Activated CD4-positive, alpha-beta T cell treated with anti-CD3 and anti-CD28 coated beads, Interleukin-2, Interleukin-4, amounts not matched to agents 100 ng/mL and 50 ng/mL, durations not matched to agents 16 hours and 8 hours (primary cell): ENCODE measurements at places on chromosomes 2 and 18.

DNA sequence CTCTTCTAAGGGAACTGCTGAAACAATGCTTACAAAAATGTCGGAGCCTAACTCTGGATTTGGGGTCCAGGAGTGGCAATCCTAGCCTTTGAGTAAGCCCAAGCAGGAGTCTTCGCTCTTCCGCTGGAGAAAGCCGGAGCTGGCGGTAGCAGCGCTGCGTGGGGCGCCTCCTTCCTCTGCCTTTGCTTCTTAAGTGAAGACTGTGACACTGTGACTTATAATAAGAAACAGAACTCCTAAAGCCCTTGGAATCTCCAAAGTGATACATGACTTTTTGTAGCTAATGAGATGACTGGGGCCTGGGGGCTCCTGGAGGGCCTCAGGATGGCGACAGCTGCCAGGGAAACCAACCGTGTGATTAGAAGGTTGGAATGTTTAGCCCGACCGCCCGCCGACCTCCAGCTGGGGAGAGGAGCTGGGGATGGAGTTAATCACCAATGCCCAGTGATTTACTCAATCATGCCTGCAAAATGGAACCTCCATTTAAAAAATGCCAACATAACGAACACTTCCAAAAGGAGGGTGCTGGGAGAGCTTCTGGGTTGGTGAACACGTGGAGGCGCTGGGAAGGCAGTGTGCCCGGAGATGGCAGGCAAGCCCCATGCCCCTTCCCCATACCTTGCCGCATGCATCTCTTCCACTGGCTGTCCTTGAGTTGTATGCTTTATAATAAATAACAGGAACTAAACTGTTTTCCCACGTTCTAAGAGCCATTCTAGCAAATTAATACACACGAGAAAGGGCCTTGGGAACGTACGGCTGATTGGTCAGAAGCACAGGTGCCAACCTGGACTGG lies 29.0 kb upstream of the MAL start:
- no peak for DNase-seq

DNA sequence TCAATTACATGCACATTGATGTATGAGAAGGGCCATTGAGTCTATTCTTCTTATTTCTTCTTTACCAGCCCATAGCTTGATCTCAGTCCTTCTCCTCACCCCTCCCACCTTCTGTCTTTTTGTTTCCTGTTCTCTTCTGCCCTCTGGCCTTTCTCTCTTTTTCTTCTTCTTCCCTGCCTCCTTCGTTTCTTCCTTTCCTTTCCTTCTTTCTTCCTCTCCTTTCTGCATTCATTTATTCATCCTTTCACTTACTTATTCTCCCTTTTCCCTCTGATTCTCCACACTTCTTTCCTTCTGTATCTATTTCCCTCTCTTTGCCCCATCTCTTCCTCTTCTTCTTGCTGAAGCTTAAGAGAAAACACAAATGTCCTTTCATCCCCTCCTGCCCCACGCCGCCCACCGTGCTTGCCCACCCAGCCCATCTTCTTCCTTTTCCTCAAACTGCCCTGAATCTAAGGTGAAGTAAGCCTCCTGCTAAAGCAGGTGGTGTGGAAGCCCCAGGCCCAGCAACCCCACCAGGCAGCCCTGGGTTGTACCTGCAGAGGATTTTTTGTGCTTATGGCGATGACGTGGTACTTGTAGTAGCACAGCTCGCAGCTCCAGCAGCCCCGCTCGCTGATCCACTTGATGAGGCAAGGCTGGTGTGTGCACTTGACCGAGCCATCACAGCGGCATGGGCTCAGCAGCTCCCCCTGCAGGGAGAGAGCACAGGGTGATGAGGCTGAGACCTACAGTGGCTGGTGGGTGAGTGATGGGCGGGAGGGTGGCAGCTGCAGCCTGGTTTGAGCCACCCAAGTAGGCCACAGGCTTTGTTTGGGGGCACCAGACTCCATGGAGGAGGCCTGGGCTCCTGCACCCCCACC lies 89.0 kb downstream of the MARCHF4 start:
- peak; percentile 29 for DNase-seq

- no peak for DNase-seq
Observed at GRCh38 chr2:187017438-187017837, 168.5 kb upstream of the ZSWIM2 start.

- no peak for DNase-seq
Observed at GRCh38 chr2:182741620-182742019, 25.6 kb downstream of the DNAJC10 start.

DNA sequence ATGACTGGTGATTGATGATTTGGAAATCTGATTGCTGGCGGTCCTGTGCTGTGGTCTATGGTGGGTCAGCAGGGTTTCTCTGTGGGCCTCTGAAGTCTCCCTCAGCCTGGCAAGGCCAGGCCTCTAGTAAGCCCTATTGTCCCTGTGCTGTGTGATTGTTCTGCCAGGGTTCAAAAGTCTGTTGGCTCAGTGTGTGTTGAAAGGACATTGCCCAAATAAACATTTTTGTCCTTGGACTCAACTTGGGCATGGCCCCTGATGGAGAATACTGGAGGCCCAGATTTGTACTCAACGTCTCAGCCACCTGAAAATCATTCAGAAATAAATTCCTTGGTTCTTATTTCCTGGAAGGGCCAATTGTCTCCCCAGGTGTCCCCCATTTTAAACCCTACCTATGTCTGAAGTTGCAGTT lies 74.4 kb downstream of the MAP4K4 start:
- no peak for DNase-seq

DNA sequence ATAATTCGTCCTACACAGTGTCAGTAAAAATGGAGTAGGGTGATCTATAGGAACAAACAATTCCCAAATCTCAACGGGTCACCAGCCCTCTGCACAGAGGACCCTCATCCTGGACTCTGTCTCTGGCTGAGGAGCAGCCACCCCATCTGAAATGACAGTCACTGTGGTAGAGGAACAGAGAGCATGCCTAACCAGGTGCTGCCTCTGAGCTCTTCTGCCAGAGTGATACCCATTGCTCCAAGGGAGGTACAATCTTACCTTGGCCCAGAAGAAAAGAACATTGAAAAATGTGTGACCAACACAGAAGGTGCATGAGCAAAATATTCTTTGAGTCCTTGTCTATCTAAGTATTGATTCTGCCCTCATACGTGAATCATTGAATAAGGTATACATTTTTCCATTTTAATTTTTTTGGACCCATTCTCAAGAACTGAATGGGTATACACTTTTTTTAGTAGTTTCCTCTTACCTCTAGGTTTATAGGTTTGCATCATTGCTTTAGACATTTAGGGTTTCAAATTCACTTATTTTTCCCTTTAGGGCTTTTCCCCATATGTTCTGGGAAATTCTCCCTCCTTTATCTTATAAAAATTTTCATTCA lies 8.7 kb downstream of the SP140 start:
- DNase-seq, result peak; percentile 27

- no peak for DNase-seq
Observed at GRCh38 chr2:80244905-80245584, 59.5 kb downstream of the LRRTM1 start.

- no peak for DNase-seq
Observed at GRCh38 chr2:58851598-58851997, 610.5 kb upstream of the FANCL start.

DNA sequence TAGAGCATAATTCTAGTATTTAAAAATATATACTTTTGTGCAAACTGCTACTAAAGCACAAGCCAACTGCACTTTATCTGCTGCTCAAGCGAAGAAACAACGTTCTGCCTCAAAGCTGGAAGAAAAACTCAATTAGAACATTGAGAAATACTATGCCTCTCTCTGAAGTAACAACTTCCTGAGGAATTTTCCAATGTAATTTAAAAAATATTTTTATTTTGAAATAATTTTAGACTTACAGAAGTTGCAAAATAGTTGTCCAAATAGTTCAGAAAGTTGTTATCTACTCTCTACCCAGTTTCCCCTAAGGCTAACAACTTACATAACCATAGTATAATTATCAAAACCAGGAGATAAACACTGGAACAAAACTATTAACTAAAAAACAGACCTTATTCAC lies 12.3 kb upstream of the POLI start:
- no peak for DNase-seq

DNA sequence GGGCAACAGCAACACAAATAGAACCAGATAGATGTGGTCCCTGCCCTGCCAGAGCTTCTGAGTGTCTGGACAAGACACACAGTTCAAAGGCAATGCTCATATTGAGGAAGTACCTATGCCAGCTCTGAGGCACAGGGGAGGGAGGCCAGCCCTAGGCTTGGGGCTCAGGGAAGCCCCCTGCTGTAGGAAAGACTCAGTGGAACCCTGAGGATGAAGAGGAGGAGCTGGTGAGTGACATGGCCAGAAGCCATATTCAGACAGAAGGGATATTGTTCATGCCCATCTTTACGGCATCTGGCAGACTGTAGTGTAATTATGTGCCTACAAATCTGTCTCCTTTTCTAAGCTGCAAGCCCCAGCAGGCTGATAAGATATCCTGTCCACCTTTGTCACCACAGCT lies 8.8 kb downstream of the SIGLEC15 start:
- DNase-seq, result no peak

- DNase-seq, result no peak
Observed at GRCh38 chr2:13001408-13001807, 284.7 kb downstream of the TRIB2 start.

DNA sequence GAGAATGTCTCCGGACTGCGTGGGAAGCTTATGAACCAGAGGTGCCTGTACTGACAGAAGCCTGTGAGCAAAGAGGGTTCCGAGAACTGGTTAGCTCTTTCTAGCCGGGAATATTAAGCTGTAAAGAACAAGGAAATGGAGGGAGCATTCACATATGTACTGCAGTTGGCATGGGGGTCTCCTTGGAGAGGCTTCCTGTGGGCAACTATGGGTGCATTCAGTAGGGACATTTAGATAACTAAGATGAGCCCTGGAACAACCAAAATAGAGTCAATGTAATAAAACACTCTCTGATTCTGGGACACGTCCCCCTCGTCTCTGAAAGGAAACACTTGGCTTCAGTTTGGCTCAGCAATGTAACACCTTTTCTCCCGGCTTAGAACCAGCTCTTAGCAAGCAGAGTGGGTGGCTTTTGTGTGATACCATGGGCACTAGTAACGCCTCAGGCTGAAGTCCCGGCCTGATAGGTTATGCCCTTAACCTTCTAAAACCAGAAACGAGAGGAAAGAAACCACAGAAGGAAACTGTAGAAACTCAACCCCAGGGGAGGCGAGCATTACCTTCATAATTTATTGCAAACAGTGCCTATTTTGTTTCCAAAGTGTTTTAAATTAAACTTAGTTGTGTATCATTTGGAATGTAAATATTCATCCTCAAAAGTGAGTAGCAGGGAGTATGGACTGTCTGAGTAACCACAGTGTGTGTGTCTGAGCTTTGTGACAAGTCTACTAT lies 48.8 kb upstream of the LPIN2 start:
- DNase-seq, result peak; percentile 81

GRCh38 chr2:240311821-240312220 lies 123.6 kb upstream of the GPC1 start:
- DNase-seq, result no peak

GRCh38 chr2:231642631-231643494 lies 50.2 kb downstream of the TEX44 start:
- peak; percentile 58 for DNase-seq

DNA sequence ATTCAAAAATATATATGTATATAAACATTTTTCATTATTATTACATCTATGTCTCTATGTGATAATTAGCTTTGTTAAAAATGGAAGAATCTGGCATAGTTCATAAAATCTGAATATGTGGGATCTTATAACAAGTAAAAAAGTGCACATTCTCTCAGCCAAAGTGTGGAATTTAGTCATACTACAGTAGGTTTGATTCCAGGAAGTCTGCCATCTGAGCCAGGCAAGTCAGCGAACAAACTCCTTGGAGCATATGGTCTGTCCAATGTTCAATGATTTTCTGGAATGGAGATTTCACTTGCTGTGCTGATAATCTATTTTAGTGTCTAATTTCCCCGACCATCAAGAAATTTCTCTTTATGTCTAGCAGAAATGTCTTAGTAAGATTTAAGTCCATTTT lies 1033.2 kb upstream of the NXPH2 start:
- DNase-seq, result no peak

GRCh38 chr2:19460761-19461160 lies 102.3 kb upstream of the OSR1 start:
- DNase-seq, result no peak

- DNase-seq, result no peak
Observed at GRCh38 chr2:195961873-195962272, 106.8 kb downstream of the DNAH7 start.

- no peak for DNase-seq
Observed at GRCh38 chr18:33916200-33916599, 308.5 kb downstream of the NOL4 start.

- DNase-seq, result no peak
Observed at GRCh38 chr2:19774805-19775176, 127.0 kb downstream of the TTC32 start.

- no peak for DNase-seq
Observed at GRCh38 chr2:9734308-9734707, 103.5 kb upstream of the YWHAQ start.

DNA sequence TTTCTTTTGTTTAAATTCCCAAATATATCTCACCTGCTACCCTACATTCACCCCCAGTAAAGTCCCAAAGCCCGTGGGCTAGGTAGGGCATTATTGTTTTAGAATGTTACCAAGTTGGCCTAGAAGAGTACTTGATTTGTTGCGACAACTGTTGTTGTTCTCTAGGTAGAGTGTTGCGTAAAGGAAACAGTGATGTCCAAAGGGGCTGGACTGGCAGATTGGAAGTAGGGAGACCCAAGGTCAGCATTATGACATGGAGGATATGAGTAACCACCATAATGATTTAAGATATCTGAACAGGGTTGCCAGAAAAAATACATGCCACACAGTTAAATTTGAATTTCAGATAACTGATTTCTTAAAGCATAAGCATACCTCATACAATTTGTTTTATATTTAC lies 39.2 kb downstream of the SCN1A start:
- DNase-seq, result no peak

GRCh38 chr18:8994603-8995002 lies 107.9 kb upstream of the NDUFV2 start:
- no peak for DNase-seq
